ENCODE measurements at places on chromosomes 16 and 17.
A peak's percentile ranks its signal among the peaks of the same experiment; 100 is the strongest.

- DNase-seq, result no peak
Observed at GRCh38 chr16:73230651-73231050, 182.7 kb upstream of the ZFHX3 start.

DNA sequence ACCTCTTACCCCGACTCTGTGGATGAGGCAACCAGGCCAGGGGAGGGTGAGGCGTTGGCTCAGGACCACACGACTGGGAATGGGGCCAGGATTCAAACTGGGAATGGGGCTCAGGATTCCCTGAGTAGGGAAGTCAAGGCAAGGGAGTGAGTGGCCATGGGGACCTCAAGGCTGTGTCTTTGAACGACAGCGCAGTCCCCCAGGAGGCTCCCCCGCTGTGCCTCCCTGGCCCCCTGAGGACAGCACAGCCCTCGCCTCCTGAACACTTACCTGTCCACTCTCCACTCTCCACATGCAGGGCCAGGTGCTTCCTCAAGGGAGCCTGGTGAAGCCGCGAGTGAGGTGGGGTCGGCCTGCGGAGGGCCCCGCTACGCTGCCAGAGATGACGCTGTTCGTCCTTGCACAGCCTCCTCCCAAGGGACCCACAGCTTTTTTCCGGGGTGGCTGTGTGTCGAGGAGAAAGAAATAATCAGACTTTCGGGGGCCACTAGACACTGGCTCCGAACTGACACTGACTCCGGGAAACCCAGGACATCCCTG lies 6.9 kb downstream of the ZNF469 start:
- no peak for DNase-seq

DNA sequence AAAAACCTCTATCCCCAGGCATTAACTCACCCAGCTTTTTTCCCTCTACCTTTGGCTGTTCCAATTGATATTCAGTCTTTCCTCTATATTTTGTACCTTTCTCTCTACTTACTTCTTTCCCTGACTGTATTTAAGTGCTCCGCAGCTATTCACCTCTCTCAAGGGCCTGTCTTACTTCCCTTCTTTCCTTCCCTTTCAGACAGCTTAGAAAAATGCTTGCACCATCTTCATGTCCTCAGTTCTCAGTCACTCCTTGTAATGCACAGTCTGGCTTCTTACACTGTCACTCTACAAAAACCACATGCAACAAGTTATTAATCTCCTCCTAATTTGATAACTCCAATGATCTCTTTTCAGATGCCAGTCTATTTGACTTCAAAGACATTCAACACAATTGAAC lies 163.4 kb downstream of the PHKB start:
- no peak for DNase-seq

DNA sequence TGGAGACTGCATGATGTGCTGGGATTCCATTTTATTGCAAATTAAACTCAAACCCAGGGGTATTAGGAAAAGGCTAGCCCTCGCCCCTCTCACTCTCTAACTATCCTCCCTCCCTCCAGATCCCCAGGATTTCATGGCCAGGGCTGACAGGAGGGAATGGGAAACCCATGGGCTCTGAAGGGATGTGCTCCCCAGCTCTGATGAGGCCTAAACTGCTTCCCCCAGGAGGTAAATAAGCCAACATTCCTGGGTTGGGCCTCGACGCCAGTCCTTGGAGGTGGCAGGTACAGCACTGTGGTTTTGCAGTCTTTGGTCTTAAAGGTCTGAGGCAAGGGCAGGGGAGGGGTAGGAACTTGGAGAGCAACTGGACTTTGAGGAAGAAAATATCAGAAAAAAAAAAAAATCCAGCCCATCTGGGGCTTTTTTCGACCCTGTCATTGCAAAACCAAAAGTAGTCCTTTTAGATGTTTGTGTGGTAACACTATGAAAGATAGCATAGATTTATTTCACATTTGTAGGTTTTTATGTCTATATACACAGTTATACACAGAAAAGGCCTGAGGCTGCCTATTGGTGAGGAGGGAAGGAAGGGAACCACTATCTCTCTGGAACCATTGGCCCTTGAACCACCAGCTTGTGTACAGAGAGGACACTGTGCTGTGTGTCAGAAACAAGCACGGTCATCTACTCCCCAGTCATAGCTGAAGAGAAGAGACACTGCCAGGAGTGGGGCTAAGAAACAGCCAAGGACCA lies 12.0 kb downstream of the C17orf113 start:
- no peak for DNase-seq

- DNase-seq, result no peak
Observed at GRCh38 chr17:45244725-45245656, 16.9 kb downstream of the SPATA32 start.

DNA sequence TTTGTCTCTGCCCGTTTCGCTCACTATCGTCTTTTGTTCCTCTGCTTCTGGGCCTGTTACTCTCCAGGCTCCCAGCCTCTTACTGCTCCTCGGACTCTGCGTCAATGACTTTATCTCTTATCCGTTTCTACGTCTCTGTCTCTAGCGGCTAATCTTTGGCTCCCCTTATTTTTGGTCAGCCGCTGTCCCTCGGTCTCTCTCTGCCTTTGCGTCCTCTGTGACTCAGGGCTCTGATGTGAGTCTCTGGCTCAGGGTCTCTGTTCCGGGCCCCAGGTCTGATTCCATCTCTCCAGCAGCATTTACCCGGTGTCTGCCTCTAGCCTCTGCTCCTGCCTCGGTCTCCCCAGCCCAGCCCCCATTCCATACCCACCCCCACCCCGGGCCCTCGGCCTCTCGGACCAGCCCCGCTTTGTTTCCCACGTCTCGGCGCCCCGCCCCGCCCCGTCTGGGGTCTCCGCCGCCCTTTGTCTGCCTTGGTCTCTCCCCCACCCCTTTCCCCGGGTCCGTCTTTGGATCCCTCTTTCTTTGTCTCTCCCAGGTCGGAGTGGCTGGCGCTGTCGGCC lies 547 bp upstream of the ZNF48 start:
- no peak for DNase-seq

DNA sequence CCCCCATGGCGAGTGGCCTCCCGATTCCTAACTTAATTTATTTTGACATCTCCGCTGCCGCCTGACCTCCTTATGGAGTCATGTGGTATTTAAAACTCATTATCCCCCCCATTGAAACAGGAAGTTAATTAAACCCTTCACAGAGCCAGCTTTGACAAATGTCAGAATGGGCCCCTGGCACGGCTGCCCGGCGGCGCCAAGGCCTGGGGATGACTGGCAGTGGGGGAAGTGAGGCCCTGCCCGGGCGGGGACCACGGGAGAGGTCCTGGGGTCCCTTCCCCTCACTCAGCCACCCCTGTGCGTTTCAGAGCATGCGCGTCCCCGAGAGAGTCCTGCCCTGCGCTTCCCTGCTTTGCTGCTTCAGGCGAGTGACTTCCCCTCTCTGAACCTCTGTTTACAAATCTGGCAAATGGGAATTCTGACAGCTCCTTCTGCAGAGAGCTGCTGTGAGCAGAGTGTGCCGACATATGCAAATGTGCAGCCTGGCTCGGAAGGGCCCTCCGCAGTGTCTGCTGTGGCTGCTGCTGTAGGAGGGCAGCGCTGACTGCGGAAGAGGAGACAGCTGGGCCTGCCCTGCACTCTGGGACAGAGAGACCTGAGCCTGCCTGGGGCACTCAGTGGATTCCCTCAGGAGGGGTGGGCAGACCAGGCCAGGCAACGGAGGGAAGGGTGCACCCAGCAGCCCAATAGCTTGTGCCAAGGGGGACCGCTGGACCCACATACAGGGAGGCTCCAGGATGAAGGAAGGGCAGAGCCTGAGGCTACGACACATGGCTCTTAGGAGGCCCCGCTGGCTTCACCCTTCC lies 4.4 kb upstream of the ZFPM1 start:
- DNase-seq, result no peak

DNA sequence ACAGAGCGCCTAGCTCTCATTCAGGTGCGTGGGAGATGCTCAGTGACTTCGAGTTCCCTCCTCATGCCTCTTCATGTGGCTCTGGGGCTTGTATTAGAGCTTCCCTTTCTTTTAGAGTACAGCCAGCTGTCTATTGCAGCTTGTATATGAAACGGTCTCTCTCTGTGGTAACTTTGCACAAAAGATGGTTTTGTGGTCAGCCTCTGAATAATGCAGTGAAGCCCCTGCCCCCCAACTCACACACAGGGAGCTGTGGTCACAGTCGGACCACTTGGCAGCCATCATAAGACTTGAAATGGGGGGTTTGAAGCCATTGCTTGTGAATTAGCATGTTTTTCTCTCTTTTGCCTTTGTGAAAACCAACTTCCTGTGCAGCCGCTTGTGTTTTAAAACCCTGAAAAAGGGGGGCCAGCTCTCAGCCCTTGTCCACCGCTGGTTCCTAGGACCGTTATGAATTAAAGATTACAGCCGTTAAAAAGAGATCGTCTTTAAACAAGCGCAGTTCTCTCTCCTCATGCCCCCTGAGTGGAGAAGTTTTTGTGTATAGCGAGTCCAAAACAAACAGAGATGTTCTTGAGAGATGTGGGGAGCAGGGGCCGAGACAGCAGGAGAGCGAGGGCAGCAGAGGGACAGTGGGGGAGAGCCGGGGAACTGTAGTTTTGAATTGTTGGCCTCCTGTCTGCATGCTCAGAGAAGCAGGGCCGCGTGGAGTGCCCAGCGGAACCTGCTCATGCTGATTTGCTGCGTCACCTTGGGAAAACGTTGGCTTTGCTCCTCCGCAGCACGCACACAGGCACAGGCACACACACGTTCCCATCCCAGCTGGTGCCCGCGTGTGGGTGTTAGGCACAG lies 199.0 kb downstream of the MSI2 start:
- DNase-seq, result no peak

- no peak for DNase-seq
Observed at GRCh38 chr16:54284319-54284930, 2.2 kb downstream of the IRX3 start.

DNA sequence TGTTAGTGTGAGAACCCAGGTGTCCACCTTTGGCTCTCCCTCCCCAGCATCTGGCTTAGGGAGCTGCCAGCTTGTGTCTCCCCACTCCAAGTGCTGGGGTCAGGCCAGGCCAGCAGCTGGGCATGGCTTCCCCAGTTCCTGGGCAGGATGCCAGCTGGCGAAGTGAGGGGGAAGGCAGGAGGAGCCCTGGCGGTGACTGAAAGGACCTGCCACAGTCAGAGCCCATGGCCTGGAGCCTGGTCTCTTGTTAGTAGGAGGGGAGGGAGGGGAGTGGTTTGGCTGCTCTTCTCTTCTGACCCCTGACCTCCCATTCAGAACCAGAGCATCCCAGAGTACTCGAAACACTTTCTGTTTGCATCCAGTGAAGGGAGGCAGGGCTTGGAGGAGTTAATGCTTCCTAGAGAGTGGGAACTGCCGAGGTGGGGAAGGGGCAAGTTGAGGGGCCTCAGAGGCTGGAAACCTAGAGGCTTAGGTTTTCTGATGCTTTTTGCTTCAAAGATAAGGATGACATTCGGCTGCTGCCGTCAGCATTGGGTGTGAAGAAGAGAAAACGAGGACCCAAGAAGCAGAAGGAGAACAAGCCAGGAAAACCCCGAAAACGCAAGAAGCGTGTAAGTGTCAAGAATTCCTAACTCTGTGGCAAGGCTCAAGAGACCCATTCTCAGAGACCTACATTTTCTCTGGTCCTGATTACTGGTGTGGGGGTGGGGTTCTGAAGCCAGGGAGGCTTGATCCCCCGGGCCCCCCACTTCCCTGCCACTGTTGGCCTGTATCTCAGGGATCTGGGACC lies 772 bp downstream of the CHD3 start:
- peak; percentile 91 for DNase-seq

DNA sequence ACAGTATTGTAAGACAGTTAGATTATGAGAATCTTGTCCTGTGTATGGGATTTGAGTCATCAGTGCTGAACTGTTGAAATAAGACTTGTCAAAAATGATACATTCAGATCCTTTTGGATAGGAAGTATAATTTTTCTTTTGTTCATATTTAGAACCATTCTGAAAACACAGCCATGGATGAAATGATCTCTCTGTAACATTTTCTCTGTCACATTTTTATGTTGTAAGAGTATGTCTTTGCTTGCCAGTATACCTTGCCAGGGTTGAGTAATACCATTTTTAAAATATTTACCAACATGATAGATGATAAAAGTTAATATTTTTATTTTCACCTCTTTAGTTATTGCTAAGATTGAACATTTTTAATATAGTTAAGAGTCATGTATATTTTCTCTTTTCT lies 45.0 kb downstream of the NSRP1 start:
- DNase-seq, result no peak

DNA sequence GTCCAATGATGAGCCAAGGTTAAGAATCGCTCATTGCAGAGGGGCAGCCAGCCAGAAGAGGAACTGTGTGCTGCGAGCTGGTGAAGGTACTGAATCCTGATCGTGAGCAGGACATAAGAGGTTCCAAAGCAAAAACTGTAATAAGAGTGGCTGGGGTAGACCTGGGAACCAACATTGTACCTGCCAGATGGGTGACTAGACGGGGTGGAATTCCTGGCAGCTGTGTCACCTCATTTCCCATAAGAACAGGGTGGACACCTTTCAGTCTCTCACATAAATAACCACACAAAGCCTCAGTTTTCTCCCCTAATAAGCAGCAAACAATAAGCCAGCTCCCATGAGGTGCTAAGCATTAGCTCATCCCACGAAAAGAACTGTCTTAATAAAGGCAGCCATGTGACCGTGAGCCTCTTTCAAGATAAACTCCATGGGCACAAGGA lies 290.3 kb downstream of the SOX9 start:
- DNase-seq, result no peak

DNA sequence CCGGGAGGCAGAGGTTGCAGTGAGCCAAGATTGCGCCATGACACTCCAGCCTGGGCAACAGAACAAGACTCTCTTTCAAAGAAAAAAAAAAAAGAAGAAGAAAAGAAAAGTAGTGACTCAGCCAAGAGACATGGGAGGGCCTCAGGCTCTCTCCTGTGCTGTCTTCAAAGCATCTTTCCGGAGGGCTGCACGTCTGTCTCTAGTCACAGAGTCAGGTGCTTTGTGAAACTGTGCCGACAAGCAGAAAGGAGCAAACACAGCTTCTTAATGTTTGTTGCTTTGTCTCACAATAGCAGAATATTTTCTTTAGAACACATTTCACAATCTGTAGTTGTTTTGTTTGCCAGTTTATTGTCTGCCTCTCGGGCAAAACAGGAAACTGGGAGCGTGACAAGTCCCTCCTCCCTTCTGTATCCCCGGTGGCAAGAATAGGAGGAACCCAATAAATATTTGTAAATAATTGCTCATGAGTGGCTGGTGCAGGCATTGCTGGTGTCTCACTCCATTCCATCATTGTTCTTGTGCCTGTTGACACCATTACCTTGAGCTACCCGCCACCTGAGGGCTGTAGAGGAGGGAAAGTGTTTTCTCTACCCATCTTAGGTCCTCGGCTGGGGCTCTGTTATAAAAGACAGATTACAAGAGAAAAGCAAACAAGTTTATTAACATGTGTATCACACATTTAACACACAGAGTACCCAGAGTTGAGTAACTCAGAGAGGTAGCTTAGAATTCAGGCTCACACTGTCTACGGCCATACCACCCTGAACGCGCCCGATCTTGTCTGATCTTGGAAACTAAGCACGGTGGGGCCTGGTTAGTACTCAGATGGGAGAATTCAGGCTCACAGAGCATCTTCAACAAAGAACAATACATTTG lies 5.5 kb downstream of the GAST start:
- no peak for DNase-seq
